ENCODE measurements at places on chromosomes 5 and 9.

GRCh38 chr5:8317335-8317734 lies 448.4 kb downstream of the MTRR start:
- no peak for DNase-seq

GRCh38 chr9:110208031-110208430 lies at the start of gene C9orf152:
Gene C9orf152 (minus strand): TSS chr9:110208159. CDS start chr9:110207579, 580 bp downstream.
- DNase-seq = no peak

GRCh38 chr5:14109041-14109747 lies 33.9 kb upstream of the TRIO start:
- no peak for DNase-seq

- no peak for DNase-seq
Observed at GRCh38 chr5:52861368-52861767, 73.7 kb downstream of the ITGA1 start.

DNA sequence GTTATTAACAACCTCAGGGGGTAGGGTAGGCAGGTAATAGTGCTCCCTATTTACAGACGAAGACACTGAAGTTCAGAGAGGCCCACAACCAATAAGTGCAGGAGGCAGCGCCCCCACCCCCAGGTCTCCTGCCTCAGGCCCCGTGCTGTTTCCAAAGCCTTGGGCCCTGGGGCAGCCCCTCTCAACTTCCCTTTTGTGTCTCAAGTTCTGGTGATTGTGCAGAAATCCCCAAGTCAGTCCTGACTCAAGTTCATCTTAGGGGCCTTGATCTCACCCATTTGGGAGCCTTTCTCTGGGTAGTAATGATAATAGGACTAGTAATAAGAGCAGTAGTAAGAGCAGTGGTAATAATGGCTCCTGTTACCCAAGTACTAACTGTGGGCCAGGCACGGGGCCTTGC lies 35.5 kb upstream of the ASS1 start:
- no peak for DNase-seq

- peak; percentile 73 for DNase-seq
Observed at GRCh38 chr5:72556351-72557166, 49.3 kb upstream of the ZNF366 start.

GRCh38 chr5:172373680-172374079 lies 80.6 kb downstream of the SH3PXD2B start:
- no peak for DNase-seq

GRCh38 chr5:123125962-123126732 lies 37.1 kb downstream of the PRDM6 start:
- peak; percentile 17 for DNase-seq

DNA sequence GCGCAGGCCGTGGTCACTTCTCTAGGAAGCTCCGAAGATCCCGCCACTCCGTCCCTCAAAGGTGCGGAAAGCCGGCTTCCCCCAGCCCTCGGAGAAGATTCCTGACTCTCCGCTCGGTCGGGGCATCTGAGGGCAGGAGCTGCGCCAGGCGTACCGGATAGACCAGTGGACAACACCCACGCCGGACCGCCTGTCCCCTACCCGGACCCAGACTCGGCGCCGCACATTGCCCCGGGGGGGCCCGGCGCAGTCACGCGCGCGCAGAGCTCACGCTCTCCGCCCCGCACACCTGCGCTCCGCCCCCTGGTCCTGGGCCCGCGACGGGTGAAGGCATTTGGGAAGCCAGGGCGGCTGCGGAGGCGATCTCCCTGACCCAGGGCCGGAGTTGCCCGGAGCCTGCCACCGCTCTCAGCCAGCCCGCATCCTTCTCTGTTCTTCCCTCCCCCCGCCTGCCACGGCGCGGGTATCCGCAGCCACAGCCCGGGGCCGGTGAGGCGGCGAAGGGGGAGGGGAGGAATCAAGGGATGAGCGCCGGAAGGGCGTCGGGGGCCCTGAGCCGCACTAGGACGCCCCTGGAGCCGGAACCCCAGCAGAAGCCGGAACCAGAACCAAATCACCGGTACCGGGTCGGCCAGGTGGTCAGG lies 448 bp downstream of the RELL2 start:
- no peak for DNase-seq

- no peak for DNase-seq
Observed at GRCh38 chr9:17361378-17361777, 217.5 kb upstream of the SH3GL2 start.

GRCh38 chr9:109416135-109416706 lies 81.9 kb downstream of the PTPN3 start:
- no peak for DNase-seq

DNA sequence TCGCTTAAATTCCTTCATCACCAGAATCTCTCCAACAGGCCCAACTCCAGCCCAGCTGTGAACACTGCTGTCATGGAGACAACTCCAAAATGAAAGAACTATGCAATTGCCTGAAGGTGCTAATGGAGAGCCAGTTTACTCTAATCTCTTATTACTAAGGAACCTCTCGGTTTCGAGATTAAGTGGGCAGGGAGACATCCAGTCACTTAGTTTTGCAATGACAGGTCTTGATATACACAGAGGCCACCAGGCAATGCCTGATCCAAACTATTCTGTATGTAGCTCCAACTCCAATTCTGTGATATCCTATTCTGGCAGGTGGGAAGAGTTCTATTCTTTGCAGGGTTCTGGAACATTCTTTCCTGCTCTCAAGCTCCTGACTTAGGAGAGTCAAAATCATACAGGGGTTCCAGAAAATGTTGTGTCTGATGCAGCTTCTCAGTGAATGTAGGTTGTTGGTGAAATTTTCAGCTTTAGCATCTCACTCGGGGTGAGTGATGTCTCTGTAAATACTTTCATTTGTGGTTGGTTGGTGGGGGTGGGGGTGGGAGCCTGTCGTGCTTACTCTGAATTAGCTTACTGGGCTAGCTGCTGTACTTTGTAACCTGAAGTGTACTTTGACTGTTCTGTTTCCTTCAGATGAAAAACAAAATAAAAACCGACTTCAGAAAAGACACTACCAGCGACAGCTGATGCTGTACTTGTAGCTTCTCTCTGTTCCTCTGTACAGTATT lies 170.9 kb downstream of the PALM2AKAP2 start:
- DNase-seq = no peak

DNA sequence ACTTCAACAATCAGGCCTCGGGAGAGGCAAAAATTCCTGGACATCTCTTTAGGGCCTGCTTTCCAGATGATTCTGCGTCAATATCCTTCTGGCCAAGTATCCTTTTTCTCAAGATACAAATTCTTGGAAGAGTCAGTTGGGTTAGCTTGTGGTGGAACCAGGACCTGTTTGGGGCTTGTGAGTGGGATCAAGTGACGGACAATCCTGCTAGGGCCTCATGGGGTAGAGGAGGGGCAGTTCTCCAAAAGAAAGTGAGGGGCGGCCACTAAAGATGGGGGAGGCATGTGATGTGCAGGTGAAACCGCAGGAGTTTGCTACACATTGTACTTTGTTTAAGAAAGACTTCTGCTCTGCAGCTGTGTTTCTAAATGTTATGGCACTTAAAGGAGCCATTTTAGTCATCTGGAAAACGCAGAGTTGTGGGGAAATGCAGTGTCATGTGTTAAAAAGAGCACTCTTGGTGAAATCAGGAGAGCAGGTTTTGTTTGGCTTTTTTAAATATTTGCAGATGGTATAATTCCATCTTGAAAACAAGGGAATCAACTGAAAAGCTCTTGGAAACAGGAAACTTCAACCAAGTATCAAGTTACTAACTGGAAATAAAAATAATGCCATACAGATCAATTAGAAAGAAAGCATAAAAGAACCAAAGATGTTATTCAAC lies 27.4 kb upstream of the GSN start:
- no peak for DNase-seq

GRCh38 chr9:111605041-111605559 lies 5.7 kb upstream of the PTGR1 start:
- no peak for DNase-seq

- DNase-seq = no peak
Observed at GRCh38 chr9:105993921-105994715, 299.8 kb downstream of the TMEM38B start.

GRCh38 chr5:145983446-145983845 lies 47.1 kb downstream of the SH3RF2 start:
- no peak for DNase-seq

- no peak for DNase-seq
Observed at GRCh38 chr9:117409321-117409720, 5.5 kb downstream of the ASTN2 start.

- no peak for DNase-seq
Observed at GRCh38 chr5:160930406-160930805, 78.4 kb upstream of the ATP10B start.

DNA sequence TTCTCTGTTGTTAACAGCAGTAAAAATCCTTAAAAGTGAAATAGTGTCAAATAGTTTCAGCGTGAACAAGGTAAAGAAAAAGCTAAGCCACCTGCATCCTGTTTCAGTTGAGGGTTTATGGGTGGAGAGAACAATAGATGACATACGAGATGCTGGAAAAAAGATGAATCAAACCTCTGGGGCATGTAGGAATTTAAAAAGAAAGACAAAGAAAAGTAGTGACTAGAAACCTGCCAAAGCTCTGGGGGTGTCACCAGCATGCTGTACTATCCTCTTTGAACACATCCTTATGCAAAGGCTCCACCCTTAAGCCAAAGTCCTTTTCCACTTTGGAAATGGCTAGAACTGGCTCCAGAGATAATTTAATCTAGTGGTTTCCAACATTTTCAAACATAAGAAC lies 22.2 kb downstream of the SCAI start:
- no peak for DNase-seq

DNA sequence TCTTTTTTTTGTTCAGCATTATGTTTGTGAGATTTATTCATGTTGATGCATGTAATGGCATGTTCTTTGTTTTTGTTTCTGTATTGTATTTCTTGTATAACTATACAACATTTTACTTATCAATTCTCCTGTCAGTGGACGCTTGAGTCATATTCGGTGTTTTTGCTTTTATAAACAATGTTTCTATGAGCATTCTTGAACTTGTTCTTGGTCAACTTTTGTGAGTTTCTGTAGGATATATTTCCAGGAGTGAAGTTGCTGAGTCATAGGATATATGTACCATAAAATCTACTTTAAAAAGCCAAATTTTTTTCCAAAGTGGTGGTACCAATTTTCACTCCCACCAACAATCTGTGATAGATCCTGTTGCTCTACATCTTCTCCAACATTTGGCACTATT lies 104.8 kb downstream of the VCAN start:
- no peak for DNase-seq

DNA sequence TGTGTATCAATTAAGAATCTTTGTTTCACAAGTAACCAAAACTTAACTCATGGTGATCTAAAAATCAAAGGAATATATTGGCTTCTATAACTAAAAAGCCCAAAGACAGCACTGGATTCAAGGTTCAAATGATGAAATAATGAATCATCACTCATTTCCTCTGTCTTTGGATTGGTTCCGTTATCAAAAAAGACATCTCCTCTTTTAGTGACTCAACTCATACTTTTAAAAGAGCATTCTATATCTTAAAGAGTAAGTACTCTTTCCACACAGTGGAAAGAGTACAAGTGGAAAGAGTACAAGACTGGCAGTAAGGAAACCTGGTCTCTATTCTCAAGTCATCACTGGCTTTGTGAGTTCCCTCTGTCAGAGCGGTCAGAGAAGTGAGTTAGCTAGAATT lies 141.4 kb upstream of the NMUR2 start:
- no peak for DNase-seq

DNA sequence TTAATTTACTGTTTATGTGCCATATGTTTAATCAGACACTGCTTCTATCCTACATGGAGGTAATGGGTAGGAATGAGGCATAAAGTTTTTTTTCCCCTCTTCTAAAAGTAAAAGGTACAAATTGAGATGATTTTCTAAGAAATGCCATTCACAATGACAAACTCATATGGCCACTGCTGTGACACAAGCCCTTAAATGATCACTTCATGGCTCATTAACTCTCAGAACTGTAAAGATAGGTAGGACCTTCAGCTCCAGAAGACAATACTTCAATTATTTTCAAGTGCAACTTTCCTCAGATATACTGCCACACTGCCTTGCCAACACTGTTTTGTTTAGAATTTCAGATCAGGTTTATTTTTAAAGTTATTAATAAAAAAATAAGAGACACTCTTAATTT lies 362.9 kb upstream of the ZNF608 start:
- no peak for DNase-seq

DNA sequence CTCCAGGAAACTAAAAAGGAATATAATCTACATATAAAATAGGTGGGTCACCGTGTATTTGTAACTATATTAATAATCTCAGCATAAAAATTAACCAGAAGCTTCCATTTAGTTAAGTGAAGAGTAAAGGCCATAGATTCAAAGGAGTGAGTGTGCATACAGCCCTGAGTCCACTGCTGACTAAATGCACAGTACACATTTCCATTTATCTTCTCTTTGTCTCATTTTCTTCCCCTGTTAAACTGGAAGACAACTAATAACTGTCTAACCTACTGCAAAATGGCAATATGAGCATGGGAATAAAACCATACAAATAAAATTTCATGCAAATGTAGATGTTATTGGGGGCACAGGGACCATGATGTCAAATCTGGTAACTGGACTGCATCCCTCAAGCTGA lies 59.9 kb upstream of the DAB2 start:
- DNase-seq = no peak

DNA sequence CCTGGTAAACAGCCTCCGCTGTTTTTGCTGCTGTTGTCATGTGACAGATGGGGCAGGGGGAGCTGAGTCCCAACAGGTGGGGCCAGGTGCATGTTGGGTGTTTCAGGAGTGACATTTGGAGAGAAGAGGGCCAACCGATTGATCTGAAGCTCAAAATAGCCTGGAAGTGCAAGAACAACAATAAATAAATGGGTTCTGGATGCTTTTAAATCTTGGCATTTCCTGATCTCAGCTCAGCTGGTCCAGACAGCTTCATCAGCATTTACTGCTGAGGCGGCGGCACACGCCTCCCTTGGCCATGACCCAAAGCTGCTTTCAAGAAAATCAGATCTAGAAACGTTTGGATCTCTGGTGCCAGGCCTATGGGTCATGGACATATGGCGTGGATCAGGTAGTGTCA lies 70.5 kb downstream of the PPARGC1B start:
- no peak for DNase-seq

- DNase-seq = peak; percentile 27
Observed at GRCh38 chr5:96962540-96962991, 26.7 kb downstream of the LNPEP start.

DNA sequence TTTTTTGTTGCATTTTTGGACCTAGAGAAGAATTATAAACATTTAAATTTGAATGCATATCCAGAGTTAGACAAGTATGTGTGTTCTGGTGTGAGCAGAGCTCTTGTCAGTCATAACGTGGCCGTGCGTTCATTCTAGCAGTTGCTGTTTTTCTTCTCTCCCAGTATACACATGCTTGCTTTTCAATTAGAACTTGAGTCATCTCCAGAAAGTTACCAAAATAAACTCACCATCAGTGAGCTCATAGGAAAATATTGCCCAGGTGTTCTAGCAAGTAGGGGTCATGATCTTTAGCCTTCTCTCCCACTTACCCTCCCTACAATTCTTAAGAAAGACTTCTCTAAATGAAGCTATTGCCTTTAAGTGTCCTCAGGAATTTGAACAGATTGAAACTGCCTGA lies 247.5 kb upstream of the TUT7 start:
- DNase-seq = no peak

DNA sequence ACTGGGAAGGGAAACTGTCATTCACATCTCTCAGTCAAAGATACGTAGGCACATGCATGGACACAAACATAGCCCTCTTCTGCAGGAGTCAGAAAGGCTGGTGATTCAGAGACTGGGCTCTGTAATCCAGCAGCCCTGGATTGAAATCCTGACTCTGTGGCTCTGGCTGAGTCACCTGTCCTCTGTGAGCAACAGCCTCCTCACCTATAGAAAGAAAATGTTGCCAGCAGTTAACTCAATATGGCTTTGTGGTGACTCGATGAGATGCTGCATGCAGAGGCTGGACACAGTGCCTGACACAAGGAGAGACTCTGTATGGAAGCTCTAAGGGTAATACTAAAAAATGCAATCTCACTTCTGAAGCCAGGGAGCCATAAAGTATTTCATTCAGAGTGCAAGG lies 23.9 kb upstream of the CDKN2AIPNL start:
- DNase-seq = no peak

Measured in Kasumi-1 (cell line).